ENCODE measurements at places on chromosomes 2 and 18.

- no peak for DNase-seq
Measured at GRCh38 chr2:163571423-163572102, 164.2 kb downstream of the FIGN start.

DNA sequence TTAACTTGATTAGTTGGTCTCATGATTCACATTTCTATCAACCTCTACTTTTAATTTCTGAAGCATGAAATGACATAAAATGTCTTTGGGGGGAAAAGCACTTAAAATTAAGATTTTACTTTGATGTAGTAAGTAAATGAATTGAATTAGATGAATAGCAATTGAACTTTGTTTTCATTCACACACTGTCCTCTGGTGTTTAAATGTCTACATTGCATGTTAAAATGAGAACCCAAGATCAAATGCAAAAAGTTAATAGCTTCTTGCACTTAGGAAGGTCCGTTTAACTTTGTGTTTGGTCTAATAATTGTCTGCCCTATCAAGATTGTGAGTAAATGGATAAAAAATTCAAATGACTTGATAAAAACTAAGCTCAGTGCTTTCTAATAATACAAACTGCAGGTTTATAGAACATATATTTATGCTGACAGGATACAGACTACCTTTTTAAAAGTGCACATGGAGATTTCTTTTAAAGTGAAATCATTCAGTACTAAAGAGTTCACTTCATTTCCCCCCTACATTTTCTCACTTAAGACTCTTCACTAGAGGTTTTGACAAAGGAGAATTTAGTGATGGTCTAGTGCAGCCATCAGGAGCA, 156.2 kb upstream of the NABP1 start:
- peak; percentile 44 for DNase-seq

- DNase-seq = no peak
Measured at GRCh38 chr18:43275546-43275945, 1.7 kb downstream of the SYT4 start.

DNA sequence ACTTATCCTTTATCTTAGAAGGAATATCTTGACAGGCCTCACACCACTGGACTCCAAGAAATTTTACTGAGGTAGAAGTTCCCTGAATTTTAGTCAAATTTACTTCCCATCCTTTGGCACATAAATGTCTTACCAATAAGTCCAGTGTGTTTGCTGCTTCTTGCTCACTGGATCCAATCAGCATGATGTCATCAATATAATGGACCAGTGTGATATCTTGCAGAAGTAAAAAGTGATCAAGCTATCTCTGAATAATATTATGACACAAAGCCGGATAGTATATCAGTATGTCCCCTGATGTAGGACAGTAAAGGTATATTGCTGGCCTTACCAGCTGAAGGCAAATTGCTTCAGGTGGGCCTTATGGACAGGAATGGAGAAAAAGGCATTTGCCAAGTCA, 6.9 kb upstream of the GYPC start:
- DNase-seq = no peak

GRCh38 chr2:165435611-165436010, 33.9 kb upstream of the CSRNP3 start:
- peak; percentile 42 for DNase-seq

DNA sequence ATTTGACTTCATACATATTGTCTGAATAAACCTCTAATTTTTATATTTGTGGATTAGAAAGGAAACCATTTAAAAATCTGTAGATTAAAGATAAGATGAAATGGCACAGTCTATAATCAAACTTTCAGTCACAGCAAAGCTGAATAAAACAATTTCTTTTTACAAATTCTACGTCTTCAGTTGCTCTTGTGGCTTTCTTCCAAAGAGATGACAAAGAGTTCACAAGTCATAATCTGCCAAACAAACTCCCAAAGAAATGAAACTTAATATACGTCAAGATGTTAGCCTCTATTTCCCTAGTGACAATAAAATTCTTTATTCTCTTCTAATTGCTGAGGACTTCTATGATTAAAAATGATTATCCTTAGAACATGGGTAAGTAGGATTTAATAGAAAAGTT, 66.3 kb downstream of the FIGN start:
- no peak for DNase-seq

DNA sequence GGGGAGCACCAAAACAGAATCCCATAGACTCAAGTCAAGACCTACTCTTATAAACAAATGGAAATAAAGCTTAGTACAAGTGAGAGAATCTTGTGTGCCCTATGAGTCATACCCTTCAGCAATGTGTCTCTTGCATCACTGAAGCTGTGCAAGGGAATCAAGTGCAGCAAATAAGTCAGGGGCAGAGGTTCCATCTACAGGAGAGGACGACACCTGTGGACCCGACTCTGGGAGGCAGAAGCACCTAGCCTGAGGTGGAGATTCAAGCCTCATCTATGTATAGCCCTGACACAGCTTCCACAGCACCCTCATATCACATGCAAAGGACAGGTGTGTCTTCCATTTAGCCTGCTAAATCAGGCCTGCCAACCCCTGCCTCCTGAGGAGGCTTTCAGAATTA, 298.2 kb downstream of the CNTNAP5 start:
- DNase-seq = no peak

DNA sequence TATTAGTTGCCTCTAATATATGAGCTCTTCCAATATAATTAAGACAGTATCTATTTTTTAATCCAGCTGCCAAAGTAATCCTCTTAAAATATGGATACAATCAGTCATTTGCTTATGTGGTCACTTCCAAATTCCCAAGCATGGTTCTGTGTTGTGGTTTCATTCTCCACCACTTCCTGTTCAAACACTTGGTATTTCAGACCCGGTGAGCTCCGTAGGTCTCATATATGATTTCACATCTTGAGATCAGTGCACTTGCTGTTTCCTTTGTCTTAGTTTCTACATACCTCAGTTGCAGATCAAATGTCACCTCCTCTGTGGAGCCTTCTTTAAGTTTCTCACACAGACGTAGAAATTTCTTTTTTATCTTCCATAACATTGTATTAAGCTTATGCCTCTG, 254.2 kb downstream of the KCNS3 start:
- no peak for DNase-seq

Data from GM23338 (cell line).